Thymus (tissue), 14 donors: ENCODE measurements at places on chromosomes 16 and 17.

- no peaks in the 10 kb centered on the region for H3K36me3 ChIP-seq
- H3K4me1 ChIP-seq, result peaks cover 2% of the 10 kb centered on the region
- peaks cover 56% of the 10 kb centered on the region for H3K27me3 ChIP-seq
- peak overlapping the region; percentile 45 for H3K4me3 ChIP-seq
Measured at GRCh38 chr16:85168732-85169256, 56.5 kb upstream of the CIBAR2 start.

DNA sequence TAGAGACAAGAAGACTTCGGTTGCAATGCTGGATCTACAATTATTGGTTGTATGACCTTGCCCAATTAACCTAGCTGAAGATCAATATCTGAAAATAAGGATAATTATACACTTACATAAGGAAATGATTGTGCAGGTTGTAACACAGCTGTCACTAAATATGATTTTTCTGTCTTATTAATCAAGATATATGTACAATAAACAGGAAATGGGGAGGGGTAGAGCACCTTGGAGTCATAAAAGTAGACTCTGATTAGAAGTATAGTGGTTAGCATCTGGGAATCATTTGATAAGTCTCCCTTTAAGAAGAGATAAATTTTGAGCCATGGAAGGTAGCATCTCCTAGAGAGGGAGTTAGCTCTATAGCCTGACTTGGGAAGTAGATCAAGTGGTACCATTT, 369.2 kb downstream of the SHISA9 start:
- no peak overlapping the region for H3K27ac ChIP-seq
- no peaks in the 10 kb centered on the region for H3K4me1 ChIP-seq
- no peak for DNase-seq

GRCh38 chr16:30748634-30749445, 615 bp downstream of the PHKG2 start:
- H3K27me3 ChIP-seq, result no peaks in the 10 kb centered on the region
- peaks cover 35% of the 10 kb centered on the region for H3K36me3 ChIP-seq
- DNase-seq, result no peak
- H3K27ac ChIP-seq, result peak overlapping the region; percentile 52
- peak overlapping the region; percentile 58 for H3K4me3 ChIP-seq

GRCh38 chr16:76579277-76579922, 302.2 kb downstream of the CNTNAP4 start:
- no peak overlapping the region for H3K27ac ChIP-seq
- no peak for DNase-seq
- no peaks in the 10 kb centered on the region for H3K4me1 ChIP-seq
- no peak overlapping the region for H3K4me3 ChIP-seq
